Heart left ventricle (tissue), 16 donors: ENCODE measurements at places on chromosomes 12 and 14. TPM values are rescaled to one million over a fixed set of nuclear protein-coding genes. Genes with fewer than 3 reads are reported as not detected.

DNA sequence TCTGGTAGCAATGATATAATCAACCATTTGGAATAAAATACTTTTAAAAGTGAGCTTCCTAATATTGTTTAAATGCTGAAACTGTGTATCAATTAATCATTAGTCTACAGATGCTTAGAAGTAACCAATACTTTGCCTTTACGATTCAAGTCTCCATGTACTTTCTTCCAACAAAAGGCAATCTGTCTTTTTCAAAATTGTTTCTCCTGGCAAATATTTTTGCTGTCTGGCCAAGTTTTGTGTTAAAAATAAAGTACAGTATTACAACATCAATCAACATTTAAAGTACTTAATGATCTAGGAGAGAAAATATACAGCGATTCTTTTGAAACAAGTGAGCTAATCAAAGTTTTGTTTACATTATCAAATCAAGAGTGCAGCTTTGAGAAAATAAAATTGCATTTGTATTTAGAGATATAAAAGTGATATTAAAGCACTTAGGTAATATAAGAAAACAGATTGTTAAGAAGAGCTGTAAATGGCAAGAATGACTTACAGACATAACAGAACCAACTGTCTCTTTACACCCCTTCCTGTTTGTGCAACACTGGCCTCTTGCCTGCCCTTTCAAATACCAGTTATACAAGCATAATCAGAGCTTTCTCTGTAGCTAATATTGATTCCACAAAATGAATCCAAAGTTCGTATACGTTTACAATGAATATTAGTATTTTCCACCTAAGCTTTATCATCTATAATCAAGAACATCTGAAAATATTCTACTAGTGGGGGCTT is 38.2 kb upstream of the FBLN5 start:
- DNase-seq, result no peak

- DNase-seq, result no peak
These were observed 11.5 kb downstream of the LIMA1 start for GRCh38 chr12:50271724-50272247.

GRCh38 chr14:90624227-90624626 is 192.0 kb downstream of the TTC7B start:
- DNase-seq, result no peak

DNA sequence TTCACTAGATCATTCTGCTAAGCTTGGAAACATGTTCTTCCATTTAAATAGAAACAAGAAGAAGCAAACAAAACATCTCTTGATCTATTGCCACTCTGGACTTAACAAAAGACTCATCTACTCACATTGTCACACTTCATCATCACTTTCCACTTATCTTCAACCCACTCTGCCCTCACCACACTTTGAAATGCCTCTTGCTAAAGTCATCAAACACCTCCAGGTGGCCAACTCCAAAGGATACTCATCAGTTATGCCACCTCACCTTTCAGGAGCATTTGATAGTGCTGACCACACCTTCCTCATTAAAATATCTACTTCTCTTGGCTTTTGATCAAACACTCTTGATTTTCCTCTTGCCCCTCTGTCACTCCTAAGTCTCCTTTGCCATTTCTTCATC is 7.2 kb downstream of the EFCAB11 start:
- DNase-seq, result no peak

RNASE7 gene
- 0.04 TPM for polyA plus RNA-seq

TAS2R42 gene
- polyA plus RNA-seq, result not detected
